ENCODE measurements at places on chromosomes 1 and 21.

- no peak for DNase-seq
These were observed 56.4 kb downstream of the TGFB2 start for GRCh38 chr1:218401441-218401997.

GRCh38 chr21:40586575-40586974 lies 260.4 kb downstream of the DSCAM start:
- no peak for DNase-seq

- no peak for DNase-seq
These were observed 5.7 kb downstream of the NTPCR start for GRCh38 chr1:232956081-232956480.

GRCh38 chr1:37692834-37693175 lies 489 bp downstream of the CDCA8 start:
- no peak for DNase-seq

- no peak for DNase-seq
These were observed 67.8 kb downstream of the ACTL8 start for GRCh38 chr1:17822741-17823426.

DNA sequence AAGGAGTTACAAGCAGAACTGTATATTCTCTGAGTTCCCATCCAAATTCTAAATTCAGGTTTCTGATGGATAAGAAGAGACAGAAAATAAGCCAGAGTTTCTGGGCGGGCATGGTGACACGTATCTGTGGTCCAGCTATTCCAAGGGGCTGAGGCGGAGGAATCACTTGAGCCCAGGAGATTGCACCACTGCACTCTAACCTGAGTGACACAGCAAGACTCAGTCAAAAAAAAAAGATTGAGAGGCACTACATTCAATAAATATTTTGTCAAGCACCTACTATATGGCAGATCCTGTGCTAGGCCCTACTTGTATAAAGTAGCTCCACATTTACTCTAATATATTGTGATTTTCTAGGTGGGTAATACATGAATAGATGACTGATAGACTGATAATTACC lies 6.4 kb upstream of the FRRS1 start:
- DNase-seq: no peak

DNA sequence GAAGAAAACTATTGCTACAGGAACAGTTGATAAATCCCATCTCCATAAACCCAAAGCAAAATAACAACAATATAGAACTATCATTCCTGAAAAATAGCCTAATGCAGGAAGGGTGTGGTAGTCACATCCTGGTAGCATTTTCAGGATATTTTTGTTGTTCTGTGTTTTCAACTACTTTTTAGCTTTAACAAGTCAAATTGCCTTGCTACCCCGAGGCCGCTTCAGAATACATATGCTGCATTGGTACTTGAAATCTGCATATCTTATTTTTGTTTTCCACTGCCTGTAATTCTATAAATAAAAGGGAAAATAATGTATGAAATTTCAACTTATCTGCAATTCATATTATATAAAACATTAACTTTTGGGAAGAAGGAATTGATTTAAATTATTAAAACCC lies 36.8 kb upstream of the SYT14 start:
- no peak for DNase-seq

DNA sequence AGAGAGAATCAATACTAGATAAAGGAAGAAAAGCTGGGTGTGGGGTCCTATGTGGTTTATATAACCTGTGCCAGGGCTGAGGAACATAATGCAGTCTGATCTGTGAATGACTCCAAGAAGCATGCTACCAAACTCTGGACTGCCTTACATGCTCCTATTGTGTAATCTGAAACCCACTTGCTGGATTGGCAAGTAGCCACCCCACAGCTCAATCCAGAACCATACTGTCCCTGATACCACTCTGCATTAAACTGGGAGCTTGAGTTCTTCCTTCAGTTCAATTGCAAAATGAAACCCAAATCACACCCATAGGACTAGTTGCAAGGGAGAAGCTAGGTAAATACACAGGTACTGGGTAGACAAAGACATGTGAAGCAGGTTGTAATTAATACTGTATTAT lies 115.4 kb upstream of the NEGR1 start:
- DNase-seq: peak; percentile 90

DNA sequence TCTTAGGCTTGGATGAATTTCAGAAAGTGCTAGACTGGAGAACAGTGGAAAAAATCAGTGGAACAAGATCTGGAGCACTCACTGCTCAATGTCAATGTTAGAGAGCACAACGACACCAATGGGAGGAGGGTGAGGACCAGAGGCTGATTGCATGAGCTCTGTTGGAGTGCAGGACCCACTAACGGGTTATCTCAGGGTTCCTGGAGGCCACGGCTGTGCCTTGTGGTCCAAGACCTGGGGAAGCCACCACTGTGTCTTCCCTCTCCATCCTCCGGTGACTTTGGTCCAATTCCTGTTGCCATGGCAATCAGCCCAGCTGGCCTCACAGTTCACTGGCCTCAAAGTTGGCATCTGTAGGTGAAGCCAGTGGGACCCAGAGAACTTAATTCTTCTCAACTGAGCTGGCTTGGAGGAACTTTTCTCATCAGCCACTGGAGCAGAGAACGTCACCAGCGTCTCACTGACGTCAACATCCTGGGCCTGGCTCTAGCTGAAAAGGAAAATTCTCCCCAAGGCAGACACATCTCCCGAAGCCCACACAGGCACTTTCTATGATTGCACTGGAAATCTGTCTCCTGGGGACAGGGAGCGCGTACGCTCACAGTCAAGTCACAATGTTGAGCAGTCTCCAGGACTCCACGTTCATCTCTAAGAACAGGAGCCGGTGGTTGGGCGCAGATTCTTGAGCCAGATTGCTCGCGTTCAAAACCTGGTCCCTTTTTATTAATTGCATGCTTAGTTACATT lies 21.9 kb upstream of the GPR157 start:
- DNase-seq: peak; percentile 53

GRCh38 chr21:35948982-35949381 lies 111.3 kb downstream of the SETD4 start:
- DNase-seq: no peak

- DNase-seq: peak; percentile 60
These were observed 43.0 kb downstream of the SNX7 start for GRCh38 chr1:98704474-98704873.

- no peak for DNase-seq
These were observed 283.8 kb downstream of the USP25 start for GRCh38 chr21:16013570-16013969.
